ENCODE measurements at places on chromosomes 6 and 20. TPM values are rescaled to one million over a fixed set of nuclear protein-coding genes. Genes with fewer than 3 reads are reported as not detected.
A peak's percentile ranks its signal among the peaks of the same experiment; 100 is the strongest.

The RHAG gene
- total RNA-seq = 1.3 TPM

The OR2H2 gene
- not detected for total RNA-seq

DNA sequence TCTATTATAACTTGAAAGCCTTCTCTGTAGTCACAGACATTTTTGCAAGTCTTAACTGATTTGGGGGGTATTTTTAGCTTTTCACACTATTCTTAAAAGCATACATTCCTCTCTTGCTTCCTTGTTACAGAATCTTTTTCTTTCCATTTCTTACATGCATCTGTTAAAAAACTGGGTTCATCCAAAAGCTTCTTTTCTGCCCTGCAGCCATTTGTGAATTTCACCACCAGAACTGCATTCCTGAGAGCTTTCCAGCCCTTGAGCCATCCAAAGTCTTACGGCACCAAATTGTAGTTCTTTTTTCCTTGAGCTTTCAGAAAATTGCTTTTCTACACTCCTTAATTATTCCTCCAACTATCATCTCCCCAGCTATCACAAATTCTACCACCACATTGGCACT is 19.7 kb upstream of the GSTA4 start:
- H3K27ac ChIP-seq = no peak overlapping the region
- no peak overlapping the region for H3K4me3 ChIP-seq
- no peak for DNase-seq

- no peak overlapping the region for H3K4me3 ChIP-seq
- no peaks in the 10 kb centered on the region for H3K27me3 ChIP-seq
- DNase-seq = no peak
- H3K27ac ChIP-seq = no peak overlapping the region
Observed at GRCh38 chr6:169978615-169979161, 227.3 kb downstream of the ERMARD start.

DNA sequence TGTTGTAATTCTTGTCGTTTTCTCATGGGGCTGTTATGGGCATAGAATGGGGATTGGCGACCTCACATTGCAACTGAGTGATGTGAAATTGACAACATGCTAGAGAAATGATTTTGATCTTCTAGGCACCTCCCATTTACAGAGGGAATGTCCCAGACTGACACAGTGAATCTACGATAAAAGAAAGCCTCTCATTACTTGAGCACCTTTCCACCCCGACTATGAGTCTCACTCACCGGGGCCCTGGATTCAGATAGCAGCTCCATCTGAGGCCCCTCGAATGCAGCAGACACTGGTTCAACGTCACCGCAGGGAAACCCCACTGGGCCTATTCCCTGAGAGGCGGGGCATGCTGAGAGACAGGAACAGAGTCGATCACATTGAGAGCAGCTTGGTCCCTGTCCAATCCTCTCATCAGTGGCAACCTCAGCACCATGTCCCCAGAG is 49.1 kb downstream of the NFATC2 start:
- H3K36me3 ChIP-seq = no peaks in the 10 kb centered on the region
- no peaks in the 10 kb centered on the region for H3K27me3 ChIP-seq
- no peak for DNase-seq
- H3K27ac ChIP-seq = no peak overlapping the region
- no peaks in the 10 kb centered on the region for H3K4me1 ChIP-seq

- no peak overlapping the region for H3K4me3 ChIP-seq
- no peaks in the 10 kb centered on the region for H3K36me3 ChIP-seq
- no peaks in the 10 kb centered on the region for H3K27me3 ChIP-seq
- DNase-seq = no peak
- H3K27ac ChIP-seq = no peak overlapping the region
- no peaks in the 10 kb centered on the region for H3K4me1 ChIP-seq
Observed at GRCh38 chr20:33940666-33941065, 53.0 kb upstream of the RALY start.

- H3K27me3 ChIP-seq = no peaks in the 10 kb centered on the region
- no peak overlapping the region for H3K4me3 ChIP-seq
- H3K4me1 ChIP-seq = no peaks in the 10 kb centered on the region
Observed at GRCh38 chr6:16511040-16511660, 250.1 kb downstream of the ATXN1 start.

- no peaks in the 10 kb centered on the region for H3K4me1 ChIP-seq
- no peak overlapping the region for H3K27ac ChIP-seq
- H3K27me3 ChIP-seq = no peaks in the 10 kb centered on the region
- no peak for DNase-seq
- no peak overlapping the region for H3K4me3 ChIP-seq
Observed at GRCh38 chr6:145423936-145424335, 311.4 kb downstream of the EPM2A start.

GRCh38 chr20:48051794-48052474 is 266.7 kb upstream of the SULF2 start:
- no peak overlapping the region for H3K4me3 ChIP-seq
- no peak overlapping the region for H3K27ac ChIP-seq
- DNase-seq = no peak

DNA sequence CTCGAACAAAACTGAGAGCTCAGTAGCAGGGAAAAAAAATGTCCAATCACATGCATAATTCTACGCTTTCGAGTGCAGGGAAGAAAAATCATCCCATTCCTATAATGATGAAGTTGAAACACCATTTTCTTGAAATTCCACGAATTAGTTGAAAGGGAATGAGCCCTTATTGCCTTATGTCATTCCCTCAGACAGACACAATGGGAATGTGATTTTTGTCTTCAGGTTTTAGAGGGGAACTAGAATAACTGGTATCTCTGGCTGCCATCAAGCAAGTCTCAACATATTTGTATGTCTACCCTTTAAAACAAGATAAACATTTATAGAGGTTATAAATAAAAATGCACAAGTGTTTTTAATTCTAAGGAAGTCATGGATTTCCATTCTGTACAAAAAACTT is 87.9 kb downstream of the KIF13A start:
- no peak for DNase-seq
- no peak overlapping the region for H3K27ac ChIP-seq
- H3K27me3 ChIP-seq = no peaks in the 10 kb centered on the region
- no peak overlapping the region for H3K4me3 ChIP-seq

- no peak overlapping the region for H3K4me3 ChIP-seq
- DNase-seq = no peak
- no peak overlapping the region for H3K27ac ChIP-seq
- H3K27me3 ChIP-seq = no peaks in the 10 kb centered on the region
Observed at GRCh38 chr6:90222724-90223198, 73.9 kb downstream of the BACH2 start.

GRCh38 chr6:75934643-75935472 is 137.6 kb downstream of the IMPG1 start:
- no peak for DNase-seq
- no peaks in the 10 kb centered on the region for H3K4me1 ChIP-seq
- no peaks in the 10 kb centered on the region for H3K27me3 ChIP-seq
- H3K36me3 ChIP-seq = no peaks in the 10 kb centered on the region
- H3K4me3 ChIP-seq = peak overlapping the region; percentile 33

GRCh38 chr6:19167251-19167650 is 669.9 kb upstream of the ID4 start:
- H3K27ac ChIP-seq = no peak overlapping the region
- peaks cover 3% of the 10 kb centered on the region for H3K27me3 ChIP-seq
- no peaks in the 10 kb centered on the region for H3K36me3 ChIP-seq
- no peaks in the 10 kb centered on the region for H3K4me1 ChIP-seq
